ENCODE measurements at places on chromosomes 7 and 10.

DNA sequence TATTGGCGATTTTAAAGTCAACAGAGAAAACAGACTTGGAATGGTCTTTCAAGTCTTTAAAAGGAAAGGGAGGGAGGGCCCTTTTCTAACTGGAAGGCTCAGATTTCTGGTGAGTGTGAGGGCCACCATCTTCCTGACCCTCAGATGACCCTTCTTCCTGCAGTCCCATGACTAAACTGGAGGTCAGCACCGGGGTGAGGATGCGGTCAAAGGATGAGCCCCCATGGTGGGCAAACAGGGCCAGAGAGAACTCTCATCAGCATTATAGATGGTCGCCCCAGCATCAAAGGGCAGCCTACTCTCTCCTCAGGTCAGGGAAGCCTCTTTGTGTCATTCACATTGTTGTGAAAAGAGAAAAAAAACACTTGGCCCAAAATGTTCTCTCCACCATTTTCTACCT, 219.2 kb downstream of the LRMDA start:
- no peak for DNase-seq

DNA sequence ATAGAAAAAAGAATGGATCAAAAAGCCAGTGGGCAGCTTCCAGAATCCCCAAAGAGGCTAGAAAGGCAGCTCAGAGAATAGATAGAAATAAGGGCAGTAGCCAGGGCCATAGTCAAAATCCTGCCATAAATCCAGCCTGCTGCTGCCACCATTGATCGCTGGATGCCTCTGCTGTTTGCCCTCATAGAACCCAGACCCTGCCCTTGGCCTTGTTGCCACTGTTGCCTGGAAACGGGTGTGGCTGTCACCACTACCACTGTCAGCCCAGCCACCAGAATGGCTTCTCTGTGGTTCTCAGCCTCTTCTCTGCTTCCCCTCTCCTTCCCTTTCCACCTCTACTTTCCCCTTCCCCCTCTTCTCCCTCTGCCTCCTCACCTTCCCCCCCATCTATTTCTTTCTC, 57.8 kb downstream of the HHEX start:
- no peak for DNase-seq

- no peak for DNase-seq
Measured at GRCh38 chr7:150410131-150410530, 31.0 kb downstream of the ZNF775 start.

- no peak for DNase-seq
Measured at GRCh38 chr7:136551618-136552017, 316.8 kb upstream of the CHRM2 start.

DNA sequence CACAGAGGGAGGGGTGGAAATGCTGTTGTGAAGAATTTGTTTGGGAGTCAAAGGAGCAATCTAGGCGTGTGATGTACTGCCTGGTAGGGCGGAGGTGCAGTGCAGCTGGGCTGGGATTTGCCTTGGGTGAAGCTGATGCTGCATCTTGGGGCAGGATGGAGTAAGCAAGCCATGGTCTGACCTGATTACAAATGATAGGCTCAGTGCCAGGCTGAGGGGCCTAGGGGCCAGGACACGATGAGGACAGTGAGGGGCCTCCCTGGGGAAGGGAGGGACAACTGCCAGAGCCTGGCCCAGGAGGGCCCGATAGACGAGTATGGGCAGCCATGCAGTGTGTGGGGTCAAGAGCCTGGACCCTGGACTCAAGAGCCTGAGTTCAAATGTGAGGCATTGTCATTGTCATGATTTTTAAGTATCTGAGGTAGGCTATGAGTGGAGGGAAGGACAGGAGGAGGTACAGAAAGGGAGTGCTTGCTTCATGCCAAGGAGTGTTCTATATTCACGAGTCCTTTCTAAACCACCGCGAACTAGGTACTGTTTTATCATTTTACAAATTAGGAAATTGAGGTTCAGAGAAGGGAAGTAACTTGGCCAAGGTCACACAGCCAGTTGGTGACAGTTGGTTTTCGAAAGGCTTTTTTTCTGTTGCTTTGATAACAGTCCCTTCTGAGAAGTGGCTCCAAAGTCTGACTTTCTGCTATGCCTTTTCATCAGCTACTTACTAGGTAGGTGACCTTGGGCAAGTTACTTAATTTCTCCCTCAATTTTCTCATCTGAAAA, 29.7 kb downstream of the HIF1AN start:
- no peak for DNase-seq

DNA sequence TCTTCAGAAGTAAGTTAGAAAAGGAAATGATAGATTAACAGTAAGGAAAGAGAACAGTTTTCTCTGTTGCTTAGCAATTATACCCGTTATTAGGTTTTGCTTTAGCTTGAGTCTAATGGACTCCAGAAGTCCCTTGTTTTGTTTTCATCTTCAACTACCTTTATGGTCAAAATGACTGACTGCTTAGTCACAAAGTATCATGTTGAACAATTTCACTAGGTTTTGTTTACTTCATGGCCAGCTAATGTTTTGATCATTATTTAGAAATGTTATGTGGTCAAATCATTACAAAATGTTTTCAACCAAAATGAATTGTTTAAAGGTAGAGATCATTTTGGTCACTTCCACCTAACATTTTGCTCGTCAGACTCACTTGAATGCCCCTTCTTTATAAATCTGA, 1.9 kb downstream of the UBN2 start:
- peak; percentile 82 for DNase-seq

- DNase-seq, result peak; percentile 78
Measured at GRCh38 chr10:34522546-34522945, 292.6 kb downstream of the PARD3 start.

DNA sequence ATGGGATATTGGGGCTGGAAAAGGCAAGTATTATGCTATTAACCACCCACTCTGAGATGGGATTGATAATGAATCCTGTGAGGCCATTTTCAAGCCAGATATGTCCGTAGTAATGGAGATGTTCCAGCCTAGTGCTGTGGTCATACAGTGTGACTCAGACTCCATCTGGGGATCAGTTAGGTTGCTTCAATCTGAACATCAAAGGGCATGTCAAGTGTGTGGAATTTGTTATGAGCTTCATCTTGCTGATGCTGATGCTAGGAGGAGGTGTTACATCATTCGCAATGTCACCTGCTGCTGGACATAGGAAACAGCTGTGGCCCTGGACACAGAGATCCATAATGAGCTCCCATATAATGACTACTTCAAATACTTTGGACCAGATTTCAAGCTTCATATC, 144.7 kb downstream of the PLCE1 start:
- DNase-seq, result peak; percentile 75

- DNase-seq, result no peak
Measured at GRCh38 chr10:36899652-36900051, 225.7 kb upstream of the ANKRD30A start.

GRCh38 chr10:47458466-47459154, 25.3 kb downstream of the ANXA8 start:
- peak; percentile 67 for DNase-seq

DNA sequence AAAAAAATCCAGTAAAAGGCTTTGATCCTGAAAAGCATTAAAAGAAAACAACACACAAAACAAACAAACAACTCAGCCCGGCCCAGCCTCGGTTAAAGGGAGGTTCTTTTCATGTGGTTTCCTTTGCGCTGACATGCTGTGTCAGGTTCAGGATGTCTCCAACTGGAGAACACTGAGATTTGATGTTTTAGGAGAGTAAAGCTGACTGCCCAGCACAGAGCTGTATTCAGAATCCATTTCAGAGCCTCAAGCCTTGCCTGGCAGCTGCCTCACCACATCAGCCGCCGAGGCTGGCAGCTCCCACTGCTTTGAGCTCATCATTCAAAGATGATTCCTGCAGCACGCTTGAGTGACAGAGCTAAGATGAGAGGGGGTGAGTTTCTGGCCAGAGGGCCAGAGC, 205.8 kb upstream of the LYZL1 start:
- no peak for DNase-seq

DNA sequence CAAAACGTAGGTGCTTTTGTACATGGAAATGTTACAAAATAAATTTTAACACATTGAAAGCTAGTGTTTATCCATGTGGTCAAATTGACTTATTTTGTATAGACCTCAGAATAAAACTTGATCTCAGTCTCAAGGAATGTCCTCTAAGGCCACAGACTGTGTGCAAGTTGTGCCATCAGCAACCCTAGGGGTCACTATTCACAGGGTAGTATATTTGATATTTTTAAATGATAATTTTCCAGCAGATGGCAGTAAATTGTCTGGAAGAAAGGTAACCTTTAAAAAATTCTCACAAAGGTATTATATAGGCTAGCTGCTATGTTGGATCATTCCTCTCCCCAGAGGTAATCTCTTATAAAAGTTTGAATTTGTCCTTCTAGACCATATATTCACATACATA, 12.9 kb upstream of the SNX10 start:
- peak; percentile 51 for DNase-seq

Data from HCEC 1CT (cell line).